Activated gamma-delta T cell treated with Interleukin-2 at 50 U/mL for 16 hours (primary cell): ENCODE measurements at places on chromosomes 6 and 20.

- no peak for DNase-seq
Measured at GRCh38 chr6:14288910-14289309, 171.3 kb downstream of the CD83 start.

- DNase-seq = no peak
Measured at GRCh38 chr6:90468080-90468479, 118.8 kb downstream of the MAP3K7 start.

- DNase-seq = no peak
Measured at GRCh38 chr6:137751768-137752560, 115.1 kb upstream of the TNFAIP3 start.

GRCh38 chr6:41735427-41736185, at the start of gene TFEB:
Gene TFEB (minus strand): TSS chr6:41735608. CDS start chr6:41691213, 44,395 bp downstream.
- peak; percentile 92 for DNase-seq

DNA sequence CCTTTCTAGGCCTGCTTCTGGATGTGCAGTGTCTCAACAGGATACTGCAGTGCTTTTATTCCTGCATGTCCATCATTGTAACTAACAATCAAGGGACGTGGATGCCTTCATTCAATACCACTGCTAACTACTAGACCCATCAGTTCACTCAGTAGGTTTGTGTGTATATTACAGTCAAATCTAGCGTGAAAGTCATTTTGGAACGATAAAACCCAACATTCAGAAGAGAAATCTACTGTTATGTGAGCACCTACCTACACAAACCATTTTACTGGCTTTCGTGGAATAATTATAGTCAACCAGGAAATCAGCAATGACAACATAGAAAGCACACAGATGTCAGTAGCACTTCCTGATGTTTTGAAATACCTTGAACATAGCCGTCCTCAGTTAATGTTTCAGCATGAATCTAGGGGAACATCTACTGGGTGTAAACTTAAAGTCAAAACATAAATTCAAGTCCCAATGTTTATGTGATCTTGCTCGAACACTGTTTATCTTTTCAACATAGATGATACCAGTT, 270.6 kb downstream of the FARS2 start:
- no peak for DNase-seq

GRCh38 chr6:17902974-17903373, 84.5 kb downstream of the KIF13A start:
- no peak for DNase-seq

DNA sequence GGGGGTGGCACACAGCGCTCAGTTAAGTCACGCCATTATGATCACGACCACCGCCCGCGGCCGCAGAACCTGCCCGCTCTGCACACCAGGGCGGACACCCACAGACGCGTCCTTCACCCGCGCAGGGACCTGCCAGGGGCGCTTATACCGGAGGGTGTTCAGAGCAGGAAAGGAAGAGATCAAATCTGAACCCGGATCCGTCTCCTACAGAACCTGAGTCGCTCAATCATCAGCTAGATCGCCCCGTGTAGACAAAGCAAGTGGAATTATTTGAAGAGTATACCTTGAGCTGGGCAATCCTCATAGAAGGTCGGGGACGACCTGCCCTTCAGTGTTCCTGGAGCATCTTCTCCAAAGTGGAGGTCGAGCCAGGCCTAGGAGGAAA, 14.4 kb upstream of the ZNF217 start:
- no peak for DNase-seq

- no peak for DNase-seq
Measured at GRCh38 chr6:121651420-121651819, 216.0 kb downstream of the GJA1 start.

DNA sequence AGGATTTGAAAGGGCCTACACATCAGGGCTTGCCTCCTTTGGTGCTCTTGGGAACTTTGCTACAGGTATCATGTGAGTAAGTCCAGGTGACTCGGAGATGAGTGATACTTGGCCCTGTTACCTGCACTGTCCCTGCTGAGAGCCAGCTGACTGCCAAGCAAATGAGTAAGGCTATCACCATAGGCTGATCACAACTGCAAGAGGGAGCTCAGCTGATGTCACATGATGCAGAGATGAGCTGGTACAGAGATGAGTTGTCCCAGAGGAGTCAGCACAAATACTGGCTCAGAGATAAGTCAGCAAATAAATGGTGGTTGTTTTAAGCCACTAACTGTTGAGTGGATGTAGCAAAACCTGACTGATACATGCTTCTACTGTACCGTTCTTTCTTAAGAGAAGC, 41.4 kb downstream of the LAMP5 start:
- DNase-seq = no peak

- DNase-seq = no peak
Measured at GRCh38 chr6:114936080-114936479, 593.3 kb upstream of the HS3ST5 start.

GRCh38 chr6:38708496-38708895, 5.6 kb upstream of the GLO1 start:
- DNase-seq = no peak

DNA sequence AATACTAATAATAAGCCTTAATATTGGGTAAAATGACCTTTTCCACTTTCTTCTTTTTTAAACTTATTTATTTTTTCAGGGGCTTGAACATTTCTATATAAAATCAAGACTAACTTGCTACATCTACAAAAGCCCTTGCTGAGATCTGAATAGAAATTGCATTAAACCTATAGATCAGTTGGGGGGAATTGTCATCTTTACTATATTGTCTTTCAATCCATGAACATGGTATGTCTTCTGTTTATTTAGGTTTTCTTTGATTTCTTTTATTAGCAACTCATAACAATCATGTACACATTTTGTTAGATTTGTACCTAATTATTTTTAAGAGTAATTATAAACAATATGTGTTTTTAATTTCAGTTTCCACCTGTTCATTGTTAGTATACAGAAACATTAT, 96.4 kb upstream of the SLC22A23 start:
- DNase-seq = no peak

DNA sequence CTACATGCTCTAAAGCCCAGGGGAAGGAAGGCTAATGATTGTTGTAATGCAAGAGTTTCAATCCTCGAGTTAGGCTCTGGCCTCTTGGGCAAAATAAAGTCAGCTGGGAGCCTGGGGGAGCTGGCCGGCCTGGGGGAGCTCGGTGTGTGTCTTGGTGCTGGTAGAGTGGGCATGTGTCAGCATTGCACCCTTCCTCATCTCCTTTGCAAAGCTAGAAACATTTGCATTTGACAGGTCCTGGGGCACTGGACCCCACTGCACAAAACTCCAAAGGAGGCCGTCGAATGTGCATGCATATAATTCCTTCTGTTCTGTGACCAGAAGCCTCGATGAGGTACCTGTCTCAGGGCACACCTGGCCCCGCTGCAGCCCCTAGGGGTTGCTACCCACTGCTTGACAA, 74.6 kb upstream of the SLC22A23 start:
- DNase-seq = no peak

DNA sequence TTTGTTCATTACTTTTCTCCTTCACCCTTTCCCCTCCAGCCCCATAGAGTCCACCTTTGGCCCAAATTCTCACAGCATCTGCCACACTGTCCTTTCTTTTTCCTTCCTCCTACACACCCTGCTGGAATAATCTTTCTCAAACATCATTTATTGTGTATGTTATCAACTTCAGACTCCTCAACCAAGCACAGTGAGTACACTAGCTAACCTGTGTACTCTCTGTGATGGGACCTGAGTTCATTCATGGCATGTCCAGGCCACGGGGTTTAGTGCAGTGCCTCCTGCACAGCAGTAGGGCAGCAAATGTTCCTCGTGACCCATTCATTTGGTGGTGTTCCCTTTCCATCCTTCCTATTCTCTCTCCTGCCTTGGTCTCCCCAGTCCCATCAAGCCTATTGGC, 7.1 kb upstream of the ARMC12 start:
- no peak for DNase-seq

DNA sequence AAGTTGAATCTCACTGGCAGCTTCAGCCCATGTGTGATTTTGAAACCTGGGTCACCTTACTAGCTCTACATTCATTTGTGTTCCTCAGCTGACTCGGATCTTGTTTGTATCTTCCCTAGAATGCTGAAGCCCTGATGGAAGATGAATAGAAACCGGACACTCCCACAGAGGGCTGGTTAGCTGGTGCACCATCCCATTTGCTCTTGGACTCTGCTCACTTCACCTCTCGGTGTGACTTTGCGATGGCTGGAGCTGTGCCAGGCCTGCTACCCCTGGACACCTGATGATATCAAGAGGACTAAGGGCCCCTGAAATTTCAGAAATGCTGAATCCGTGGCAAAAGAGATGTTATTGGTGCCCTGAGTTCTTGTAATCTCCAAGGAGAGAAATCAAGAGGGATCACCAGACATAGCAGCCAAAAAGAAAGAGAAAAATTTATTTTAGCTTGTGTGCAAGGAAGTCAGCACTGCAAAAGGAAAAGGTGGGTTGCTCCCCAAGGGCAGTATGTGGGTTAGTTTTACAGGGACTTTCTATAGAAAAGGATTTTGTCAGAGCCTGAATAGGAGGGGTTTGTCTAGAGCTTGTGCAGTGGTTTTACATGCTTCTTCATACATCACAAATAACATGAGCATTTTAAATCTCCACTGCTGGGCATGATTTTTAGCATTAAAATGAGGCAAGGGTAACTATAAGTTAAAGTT, 426.3 kb upstream of the NOX3 start:
- DNase-seq = no peak

DNA sequence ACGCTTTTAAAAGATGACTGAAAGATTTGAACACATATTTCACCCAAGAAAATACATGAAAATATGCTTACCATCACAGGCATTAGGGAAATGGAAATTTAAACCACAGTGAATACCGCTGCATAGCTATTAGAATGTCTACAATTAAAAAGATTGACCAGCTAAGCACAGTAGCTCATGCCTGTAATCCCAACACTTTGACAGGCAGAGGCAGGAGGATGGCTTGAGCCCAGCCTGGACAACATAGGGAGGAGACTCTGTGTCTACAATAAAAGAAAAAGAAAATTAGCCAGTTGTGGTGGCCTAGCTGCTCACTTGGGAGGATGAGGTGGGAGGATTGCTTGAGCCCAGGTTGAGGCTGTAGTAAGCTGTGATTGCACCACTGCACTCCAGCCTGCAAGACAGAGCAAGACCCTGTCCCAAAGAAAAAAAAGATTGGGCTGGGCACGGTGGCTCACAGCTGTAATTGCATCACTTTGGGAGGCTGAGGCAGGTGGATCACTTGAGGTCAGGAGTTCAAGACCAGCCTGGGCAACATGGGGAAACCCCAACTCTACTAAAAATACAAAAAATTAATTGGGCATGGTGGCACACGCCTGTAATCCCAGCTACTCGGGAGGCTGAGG, 163.7 kb upstream of the AKAP12 start:
- DNase-seq = no peak

DNA sequence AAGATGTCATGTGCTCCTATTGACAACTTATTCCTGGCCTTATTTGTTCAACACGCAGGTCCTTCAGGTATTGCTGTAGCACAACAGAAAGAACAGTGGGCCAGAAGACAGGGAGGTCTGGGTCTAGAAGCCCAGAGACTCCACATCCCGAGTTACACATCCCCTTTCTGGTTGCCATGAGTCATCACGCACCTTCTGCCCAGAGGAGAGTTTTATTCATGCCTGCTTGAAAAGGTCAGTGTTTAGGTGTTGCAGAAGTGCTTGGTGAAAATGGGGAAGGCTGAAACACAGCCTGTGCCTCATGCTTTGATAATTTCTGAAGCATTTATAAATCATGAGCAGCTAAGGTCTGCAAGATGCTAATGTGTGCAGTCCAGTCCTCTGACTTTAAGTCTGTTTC, 256.4 kb downstream of the GMPR start:
- no peak for DNase-seq

GRCh38 chr20:8932192-8933165, 136.4 kb upstream of the PLCB4 start:
- DNase-seq = no peak
